ENCODE measurements at places on chromosomes 4 and X. TPM values are rescaled to one million over a fixed set of nuclear protein-coding genes. Genes with fewer than 3 reads are reported as not detected.

Gene IL2
- total RNA-seq, result not detected

Gene PABPC5
- total RNA-seq, result not detected

DNA sequence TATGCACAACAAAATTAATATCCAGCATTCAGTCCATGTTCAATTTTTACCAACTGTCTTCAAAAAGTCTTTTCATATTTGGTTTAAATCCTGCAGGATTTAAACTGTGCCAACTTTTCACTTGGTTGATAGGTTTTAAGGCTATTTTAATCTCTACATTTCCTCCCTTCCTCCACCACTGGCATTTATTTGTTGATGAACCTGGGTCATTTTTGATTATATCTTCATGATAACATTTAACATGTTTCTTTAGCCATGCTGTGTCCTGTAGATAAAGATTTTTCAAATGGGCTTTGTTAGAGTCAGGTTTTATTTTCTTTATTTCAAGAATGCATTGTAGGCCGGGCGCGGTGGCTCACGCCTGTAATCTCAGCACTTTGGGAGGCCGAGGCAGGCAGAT is 216.4 kb downstream of the ARHGAP10 start:
- no peak overlapping the region for H3K27ac ChIP-seq
- DNase-seq, result no peak
- no peak overlapping the region for H3K4me3 ChIP-seq

DNA sequence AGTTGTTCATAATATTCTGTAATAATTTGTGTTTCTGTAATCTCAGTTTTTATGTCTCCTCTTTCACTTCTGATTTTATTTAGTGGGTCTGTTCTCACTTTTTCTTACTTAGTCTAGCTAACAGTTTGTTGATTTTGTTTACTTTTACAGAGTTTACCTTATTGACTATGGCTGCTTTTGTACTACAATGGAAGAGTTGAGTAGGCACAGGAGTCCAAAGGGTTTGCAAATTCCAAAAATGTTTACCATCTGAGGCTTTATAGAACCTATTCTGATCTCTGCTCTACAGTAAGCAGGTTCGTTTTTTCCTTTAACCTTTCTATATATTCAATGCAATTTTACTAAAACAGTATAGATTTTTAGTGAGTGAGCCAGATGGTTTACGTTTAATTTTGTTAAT is 55.1 kb downstream of the UGT2B17 start:
- no peaks in the 10 kb centered on the region for H3K36me3 ChIP-seq
- DNase-seq, result no peak
- H3K27ac ChIP-seq, result no peak overlapping the region

DNA sequence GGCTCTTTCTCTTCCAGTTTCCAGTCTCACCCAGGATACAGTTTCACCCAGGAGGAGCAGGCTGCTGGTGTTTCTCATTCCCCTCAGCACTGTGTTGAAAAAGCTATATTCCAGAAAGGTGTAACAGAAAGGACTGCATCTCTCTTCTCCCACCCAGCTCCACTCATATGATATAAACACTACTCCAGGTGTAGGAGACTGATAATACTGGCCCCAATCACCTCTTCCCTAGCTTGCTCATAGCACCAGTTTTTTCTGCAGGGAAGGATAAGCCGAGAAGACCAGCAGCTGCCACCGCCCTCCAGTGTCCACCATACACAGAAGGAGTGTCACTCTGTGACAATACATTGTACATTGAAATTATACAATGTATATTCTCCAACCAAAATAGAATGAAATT is 105.5 kb upstream of the STK26 start:
- H3K4me1 ChIP-seq, result no peaks in the 10 kb centered on the region
- peaks cover 81% of the 10 kb centered on the region for H3K27me3 ChIP-seq
- no peak overlapping the region for H3K4me3 ChIP-seq
- H3K36me3 ChIP-seq, result no peaks in the 10 kb centered on the region
- no peak overlapping the region for H3K27ac ChIP-seq

GRCh38 chr4:182895791-182896292 is 21.3 kb downstream of the DCTD start:
- peaks cover 96% of the 10 kb centered on the region for H3K36me3 ChIP-seq
- H3K27me3 ChIP-seq, result no peaks in the 10 kb centered on the region
- H3K4me3 ChIP-seq, result no peak overlapping the region
- H3K4me1 ChIP-seq, result no peaks in the 10 kb centered on the region

DNA sequence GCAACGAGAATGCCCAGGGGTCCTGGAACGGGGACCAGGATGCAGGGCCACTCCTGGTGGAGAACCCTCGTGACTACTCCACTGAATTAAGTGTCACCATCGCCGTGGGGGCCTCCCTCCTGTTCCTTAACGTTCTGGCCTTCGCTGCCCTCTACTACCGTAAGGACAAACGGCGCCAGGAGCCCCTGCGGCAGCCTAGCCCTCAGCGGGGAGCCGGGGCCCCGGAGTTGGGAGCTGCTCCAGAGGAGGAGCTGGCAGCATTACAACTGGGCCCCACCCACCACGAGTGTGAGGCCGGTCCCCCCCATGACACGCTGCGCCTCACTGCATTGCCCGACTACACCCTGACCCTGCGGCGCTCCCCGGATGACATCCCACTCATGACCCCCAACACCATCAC is 24.9 kb downstream of the NLGN3 start:
- no peak overlapping the region for H3K4me3 ChIP-seq
- no peaks in the 10 kb centered on the region for H3K4me1 ChIP-seq
- H3K36me3 ChIP-seq, result no peaks in the 10 kb centered on the region
- no peak for DNase-seq
- H3K27ac ChIP-seq, result no peak overlapping the region
